ENCODE measurements at places on chromosomes 5 and 9.
A peak's percentile ranks its signal among the peaks of the same experiment; 100 is the strongest.

DNA sequence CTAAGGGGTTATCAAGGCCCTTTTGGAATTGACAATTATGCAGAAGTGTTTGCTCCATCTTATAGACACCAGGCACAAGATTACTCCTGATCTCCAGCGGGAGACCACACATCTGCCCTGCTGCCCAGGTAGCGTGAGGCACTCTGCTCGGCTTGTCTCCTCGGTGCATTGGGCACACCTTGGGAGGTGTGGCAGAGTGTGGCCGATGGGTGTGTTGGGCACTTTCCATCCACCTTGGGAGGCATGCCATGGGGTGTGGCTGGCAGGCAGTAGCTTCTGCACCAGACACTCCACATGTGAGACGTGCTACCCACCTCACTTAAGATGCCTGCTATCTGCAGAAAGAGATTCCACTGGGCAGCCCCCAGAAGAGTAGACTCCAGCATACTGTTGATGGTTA is 54.1 kb downstream of the GADD45G start:
- no peak for DNase-seq

GRCh38 chr5:27494887-27495286 is 456.5 kb upstream of the CDH9 start:
- no peak for DNase-seq

DNA sequence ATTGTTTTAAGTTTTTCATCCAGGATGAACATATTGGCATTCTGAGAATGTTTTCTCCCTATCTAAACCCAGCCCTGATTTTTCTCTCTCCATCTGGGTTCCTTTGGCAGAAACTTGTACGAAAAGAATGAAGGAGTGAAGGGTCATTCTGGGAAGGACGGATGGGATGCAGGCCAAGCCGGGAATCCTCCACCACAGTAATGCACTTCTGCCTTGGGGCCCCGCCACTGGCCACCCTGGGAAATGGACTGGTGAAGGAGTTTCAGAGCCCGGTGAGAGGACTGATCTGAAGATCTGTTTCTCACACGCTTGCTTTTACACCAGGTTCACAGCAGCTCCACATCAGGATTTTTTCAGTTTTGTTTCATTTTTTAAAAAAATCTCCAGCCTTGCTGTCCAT is 554.8 kb downstream of the BNC2 start:
- no peak for DNase-seq

DNA sequence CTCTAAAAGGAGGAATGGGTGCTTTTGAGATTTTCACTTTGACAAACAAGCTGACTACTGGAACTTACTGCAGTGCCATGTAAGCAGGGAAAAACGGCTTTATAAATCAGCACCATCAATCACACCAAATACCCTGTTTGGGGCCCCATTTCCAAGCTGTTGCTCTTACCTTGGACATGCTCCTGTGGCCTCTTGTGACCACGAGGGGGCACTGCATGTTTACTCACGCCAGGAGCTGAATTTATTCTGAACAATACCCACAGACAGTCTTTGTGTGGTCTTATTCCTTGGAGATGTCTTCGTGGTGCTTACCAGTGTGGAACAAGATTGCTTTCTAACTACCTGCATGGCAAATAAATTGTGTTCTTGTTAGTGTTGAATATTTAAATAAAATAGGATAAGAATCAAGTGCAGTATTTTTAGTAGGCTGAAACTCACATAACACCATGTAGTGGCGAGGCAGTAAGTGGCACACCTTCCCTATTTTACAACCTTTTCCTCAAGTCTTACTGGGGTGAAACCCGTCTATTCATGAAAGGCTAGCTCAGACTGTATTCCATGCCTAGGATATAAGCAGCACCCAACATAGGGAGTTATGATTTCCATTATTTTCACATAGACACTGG is 155.5 kb upstream of the NMUR2 start:
- DNase-seq, result peak; percentile 56

DNA sequence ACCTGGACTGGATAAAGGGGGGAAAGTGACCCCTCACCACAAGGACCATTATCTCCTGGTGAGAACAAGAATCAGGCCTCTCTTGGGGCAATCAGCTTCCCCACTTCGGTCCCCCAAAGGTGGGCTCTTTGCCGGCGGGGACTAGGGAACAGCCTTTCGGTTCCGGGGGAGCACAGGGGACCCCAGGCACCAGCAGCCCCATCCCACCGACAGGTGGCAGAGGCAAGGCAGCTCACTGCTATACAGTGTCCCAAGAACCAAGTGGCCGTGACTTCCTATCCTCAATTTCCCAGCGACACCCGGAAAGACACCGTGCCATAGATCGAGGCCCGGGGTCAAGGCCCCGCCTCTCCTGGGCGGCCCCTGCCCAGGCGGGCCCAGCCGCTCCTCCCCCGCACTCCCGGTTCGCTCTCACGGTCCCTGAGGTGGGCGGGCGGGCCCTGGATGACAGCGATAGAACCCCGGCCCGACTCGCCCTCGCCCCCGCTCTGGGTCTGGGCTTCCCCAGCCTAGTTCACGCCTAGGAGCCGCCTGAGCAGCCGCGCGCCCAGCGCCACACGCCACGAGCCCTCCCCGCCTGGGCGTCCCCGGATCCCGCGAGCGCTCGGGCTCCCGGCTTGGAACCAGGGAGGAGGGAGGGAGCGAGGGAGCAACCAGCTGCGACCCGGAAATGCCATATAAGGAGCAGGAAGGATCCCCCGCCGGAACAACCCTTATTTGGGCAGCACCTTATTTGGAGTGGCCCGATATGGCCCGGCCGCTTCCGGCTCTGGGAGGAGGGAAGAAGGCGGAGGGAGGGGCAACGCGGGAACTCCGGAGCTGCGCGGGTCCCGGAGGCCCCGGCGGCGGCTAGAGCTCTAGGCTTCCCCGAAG is 655 bp upstream of the EGR1 start:
- DNase-seq, result peak; percentile 99

- DNase-seq, result no peak
These were observed 367.6 kb downstream of the ENC1 start for GRCh38 chr5:74272831-74273451.

GRCh38 chr5:168104811-168105481 is 186.5 kb upstream of the WWC1 start:
- no peak for DNase-seq

DNA sequence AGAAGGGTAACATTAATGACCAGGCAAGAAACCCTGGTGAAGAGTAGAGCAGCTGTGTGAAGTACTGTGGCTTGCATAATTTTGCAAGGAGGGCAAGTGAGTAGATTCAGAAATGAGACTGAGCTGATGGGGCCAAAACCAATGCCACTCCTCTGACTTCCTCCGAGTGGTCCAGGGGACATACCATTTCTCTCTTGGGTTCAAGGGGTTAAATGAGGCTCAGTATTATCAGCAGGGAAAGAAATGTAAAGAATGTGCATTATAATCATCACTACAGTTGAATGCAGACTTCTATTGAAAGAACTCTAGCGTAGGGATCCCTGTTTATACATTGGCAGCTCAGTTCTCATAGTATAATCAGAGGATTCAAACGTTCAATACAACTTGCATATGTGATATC is 9.9 kb downstream of the POLR3G start:
- no peak for DNase-seq

GRCh38 chr9:134346151-134346550 is 19.9 kb downstream of the RXRA start:
- no peak for DNase-seq

GRCh38 chr9:106878934-106879333 is 16.0 kb downstream of the ZNF462 start:
- DNase-seq, result peak; percentile 46

- DNase-seq, result no peak
These were observed 107.5 kb downstream of the RGS3 start for GRCh38 chr9:113570749-113571711.

All from muscle of arm (tissue), 14 donors.